ENCODE measurements at places on chromosomes 11 and 22.

- no peak for DNase-seq
Measured at GRCh38 chr11:134132808-134133207, 63.9 kb downstream of the JAM3 start.

GRCh38 chr11:76172583-76172982 is 33.7 kb downstream of the WNT11 start:
- no peak for DNase-seq

DNA sequence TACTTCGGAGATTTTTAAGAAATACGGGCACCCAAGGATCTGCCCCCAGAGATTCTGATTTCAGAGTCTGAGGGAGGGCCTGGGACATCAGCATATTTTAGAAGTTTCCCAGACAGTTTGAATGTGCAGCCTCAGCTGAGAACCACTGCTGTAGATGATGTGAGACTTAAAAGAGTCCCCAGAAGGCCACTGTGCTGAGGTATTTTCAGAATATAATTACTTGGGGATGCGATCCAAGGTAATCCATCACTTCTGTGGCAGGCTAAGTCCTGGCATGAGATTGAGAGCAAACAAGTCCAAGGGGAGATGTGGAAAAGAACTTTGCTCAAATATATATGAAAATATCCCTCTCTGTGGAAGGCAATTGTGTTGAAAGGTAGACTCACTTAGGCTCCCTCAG is 48.3 kb upstream of the AMOTL1 start:
- no peak for DNase-seq

GRCh38 chr11:4580124-4580523 is 1.4 kb upstream of the OR52I2 start:
- DNase-seq: no peak

- no peak for DNase-seq
Measured at GRCh38 chr11:898540-899190, 11.9 kb downstream of the CHID1 start.

GRCh38 chr11:1442163-1442562 is 44.4 kb downstream of the MOB2 start:
- no peak for DNase-seq

DNA sequence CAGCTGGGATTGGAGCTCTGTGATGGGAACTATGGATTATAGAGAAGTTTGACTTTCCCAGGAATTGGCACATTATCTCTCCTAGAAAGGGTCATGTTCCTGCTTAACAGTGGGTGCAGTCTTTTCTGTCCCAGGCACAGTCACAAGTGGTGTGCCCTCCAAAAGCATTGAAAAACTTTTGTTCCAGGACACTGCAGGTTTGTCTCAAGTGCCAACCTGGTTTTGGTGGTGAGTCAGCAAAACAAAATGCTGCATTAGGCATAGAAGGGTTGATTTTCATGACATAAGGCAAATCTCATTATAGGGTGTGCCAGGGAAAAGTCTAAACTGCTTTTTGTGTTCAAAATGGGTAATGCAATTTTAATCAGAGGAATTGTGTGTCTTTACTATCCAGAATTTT is 4.9 kb downstream of the HTATIP2 start:
- DNase-seq: no peak

DNA sequence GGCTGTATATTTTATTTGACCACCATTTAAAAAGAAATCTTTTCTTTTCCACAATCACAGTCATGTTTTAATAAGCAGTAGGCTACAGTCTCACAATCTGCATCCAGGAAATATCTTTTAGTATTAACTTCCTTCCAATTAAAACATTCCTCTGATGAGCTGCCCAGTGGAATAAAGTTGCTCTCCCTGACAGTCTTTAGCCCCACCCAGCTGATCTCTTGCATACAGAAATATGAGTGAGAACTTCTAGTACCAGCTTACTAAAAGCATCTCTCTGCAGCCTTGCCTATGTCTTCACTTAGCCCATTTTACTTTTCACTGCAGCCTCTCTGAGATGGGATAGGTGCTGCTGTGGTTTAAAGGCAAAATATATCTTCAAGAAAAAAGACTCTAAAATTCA is 143.4 kb upstream of the ANO3 start:
- no peak for DNase-seq

GRCh38 chr11:125933030-125933813 is 12.6 kb upstream of the VSIG10L2 start:
- DNase-seq: peak; percentile 10

DNA sequence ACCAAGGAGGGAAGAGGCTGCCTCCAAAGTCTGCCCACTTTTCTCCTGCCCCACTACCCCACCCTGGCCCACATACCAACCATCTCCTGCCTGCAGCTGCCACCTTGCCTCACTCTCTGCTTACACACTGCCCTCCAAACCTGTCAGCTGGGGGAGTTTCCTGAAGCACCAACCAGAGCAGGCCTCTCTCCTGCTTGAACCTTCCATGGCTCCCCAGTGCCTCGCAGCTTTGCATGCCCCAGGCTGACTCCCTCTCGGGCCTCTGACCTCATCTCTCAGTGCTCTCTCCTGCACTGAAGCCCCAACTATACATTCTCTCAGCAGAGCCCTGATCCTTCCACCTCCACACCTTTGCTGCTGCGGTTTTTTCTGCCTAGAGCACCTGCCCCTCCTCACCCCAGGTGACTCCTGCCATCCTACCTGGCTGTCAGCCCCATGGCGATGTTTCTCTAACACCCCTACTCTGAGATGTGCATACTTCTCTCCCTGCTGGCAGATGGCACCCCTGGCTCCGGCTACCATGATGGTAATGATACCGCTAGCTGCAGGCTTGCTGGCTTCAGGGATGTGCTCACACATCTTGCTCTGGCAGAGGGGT is 43.5 kb downstream of the MN1 start:
- no peak for DNase-seq

GRCh38 chr11:85961930-85962363 is 106.8 kb downstream of the CCDC83 start:
- DNase-seq: no peak

DNA sequence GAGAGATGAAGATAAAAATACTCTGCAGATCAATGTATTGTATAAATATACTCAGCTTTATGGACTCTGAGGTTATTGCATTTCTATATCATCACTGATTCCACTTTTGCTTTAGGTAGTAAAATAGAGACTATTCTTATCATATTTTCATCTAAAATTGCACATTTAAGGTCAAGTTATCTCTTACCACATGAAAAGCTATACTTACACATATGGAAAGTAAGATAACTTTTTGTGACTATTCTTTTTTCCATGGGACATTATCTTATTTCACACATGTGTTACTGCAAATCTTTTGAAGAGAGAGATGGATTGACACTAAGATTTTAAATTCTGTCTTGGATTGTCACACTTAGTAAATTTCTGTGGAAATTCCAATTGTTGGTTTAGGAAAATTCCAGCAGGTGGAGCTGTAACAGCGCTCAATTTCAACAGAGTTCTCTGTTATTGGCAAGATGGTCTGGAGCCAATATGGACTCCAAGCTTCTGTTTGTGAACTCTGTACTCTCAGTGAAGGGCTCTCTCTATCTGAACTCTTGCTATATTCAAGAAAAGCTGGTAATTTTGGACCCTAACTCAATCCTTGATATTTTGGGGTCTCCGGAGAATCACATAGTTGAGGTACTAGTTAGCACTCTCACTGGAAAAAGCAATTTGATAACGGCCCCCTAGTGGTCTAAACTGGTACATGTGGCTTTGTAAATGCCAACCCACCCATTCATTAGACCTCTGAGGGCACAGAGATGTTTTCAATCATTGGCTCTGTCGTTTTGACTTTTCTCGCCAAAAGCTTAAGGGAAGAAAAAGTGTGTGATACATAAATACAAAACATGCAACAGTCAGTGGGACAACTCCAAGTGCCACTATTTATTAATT is 429.7 kb downstream of the ETS1 start:
- peak; percentile 68 for DNase-seq

DNA sequence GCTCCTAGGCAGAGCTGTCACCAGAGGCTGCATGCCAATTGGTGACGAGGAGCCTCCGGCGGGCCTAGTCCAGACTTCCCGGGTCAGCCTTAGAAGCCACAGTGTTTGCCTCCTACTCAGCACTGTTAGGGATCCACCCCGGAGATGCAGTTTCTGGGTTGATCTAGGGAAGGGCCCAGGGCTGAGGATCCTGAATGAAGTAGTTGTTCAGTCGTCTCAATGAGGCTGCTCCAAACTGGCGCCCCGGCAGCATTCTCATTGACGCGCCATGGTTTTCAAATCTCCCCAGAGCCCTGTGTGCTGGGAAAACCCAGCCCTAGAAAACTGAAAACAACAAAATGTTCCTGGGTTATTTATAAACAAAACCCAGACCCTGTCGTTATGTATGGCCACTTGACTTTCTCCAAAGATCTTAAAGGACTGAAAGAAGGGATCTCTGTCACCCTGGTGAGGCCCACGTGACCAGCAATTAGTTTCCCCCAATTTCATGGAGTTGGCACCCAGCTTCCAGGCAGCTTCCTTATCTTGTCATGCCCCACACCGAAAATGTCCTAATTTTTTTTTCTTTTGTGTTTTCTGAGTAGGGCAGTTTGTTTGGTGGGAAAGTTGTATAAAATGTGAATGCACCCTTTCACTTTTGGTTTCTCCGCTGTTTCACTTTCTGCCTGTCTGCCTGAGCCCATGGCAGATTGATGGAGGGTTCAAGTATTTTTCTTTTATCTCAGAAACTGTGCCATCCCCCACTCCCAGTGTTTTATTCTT is 2.0 kb upstream of the EHD1 start:
- DNase-seq: no peak

GRCh38 chr11:47571895-47572294 is 6.5 kb downstream of the PTPMT1 start:
- DNase-seq: no peak

- DNase-seq: no peak
Measured at GRCh38 chr22:32218470-32218869, 13.6 kb upstream of the RFPL2 start.

GRCh38 chr11:31977343-31977742 is 113.5 kb upstream of the RCN1 start:
- DNase-seq: no peak

DNA sequence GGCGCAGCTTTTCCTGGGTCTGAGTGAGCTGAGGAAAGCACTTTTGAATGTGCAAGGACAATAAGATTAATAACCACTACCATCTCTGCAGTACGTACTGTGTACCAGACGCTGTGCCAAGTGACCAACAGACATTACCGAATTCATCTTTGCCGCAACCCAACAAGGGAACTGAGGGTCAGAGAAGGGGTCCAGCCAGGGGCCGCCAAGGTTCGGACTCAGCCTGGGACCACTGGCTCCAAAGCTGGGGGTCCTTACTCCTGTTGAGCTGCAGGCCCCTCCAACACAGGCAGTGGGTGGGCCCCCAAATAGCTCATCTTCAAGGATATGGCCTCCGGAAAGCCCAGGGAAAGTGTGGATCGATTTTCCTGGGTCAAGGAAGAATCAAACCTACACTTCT is 55.0 kb upstream of the EMID1 start:
- no peak for DNase-seq

DNA sequence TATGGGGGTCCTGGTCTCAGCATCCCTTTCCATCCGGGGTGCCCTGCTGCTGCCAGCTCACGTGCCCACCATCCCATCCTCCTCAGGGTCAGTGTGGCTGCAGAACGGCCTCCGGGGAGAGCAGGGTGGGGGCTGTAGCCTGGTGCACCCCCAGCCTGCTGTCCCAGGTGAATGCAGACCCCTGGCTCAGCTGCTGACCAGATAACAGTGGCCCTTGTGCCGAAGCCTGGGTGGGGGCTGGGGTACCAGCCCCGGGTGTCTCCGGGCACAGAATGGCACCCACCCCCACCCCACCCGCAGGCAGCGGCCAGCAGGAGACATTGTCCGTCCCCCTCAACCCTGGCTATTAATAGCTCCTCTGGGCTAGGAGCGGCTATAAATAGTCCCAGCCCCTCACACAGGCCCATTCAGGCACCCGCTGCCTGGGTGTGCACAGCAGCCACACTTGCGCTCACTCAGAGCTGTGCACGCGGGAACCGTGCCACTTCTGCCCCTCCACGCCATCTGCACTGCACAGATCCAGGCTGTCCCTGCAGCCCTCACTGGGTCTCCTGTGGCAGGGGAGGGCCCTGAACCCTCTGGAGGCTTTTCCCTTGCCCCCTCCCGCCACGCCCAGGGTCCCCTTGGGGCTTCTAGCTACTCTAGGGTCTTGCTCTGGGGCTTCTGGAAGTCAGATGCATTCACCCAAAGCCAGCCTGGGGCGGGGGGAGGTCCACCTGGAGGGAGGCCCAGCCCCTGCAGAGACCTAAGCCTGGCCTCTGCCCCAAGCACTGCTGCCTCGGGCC is 18.7 kb downstream of the CRELD2 start:
- no peak for DNase-seq

DNA sequence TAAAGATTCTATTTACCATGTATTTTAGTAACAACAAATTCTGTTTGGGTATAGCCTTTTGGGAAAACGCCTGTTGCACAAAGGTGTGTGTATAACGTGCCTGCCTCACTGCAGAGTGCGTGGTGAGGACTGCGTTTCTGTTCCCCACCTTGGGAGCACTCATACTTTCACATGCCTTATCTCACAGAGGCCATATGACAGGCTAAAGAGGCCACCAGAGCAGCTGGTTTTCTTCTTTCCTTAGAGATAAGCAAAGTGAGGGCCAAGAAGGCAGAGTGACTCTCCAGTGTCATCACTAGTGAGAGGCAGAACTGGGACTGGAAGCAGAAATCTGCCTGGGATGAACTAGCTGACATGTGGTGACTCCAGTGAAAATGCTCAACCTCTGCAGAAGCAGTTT is 369.2 kb upstream of the NARS2 start:
- DNase-seq: no peak

GRCh38 chr22:33894515-33894914 is 25.8 kb downstream of the LARGE1 start:
- DNase-seq: no peak

GRCh38 chr22:44983878-44984482 is 25.8 kb downstream of the PHF21B start:
- DNase-seq: no peak

DNA sequence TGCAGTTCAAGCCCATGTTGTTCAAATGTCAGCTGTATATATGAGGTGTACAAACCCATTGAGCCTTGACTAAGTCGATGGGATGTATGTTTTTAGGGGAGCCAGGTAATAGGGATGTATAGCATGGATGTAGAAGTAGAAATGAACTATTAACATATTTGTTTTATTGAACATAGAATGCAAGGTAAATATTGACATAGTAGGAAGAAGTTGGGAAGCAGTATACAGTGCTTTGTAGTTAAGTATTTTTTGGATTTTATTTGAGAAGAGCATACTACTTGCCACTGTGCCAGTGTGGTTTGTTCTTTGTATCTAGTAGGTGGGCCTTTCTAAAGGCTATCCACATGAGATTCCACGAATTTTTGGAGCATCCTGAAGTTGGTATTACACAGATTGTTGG is 20.8 kb upstream of the NAT10 start:
- DNase-seq: no peak

Measured in stimulated activated CD4-positive, alpha-beta T cell treated with anti-CD3 and anti-CD28 coated beads, Interleukin-15, amount 100 ng/mL, for 24 hours (primary cell).